ENCODE measurements at places on chromosomes 3 and 15. TPM values are rescaled to one million over a fixed set of nuclear protein-coding genes. Genes with fewer than 3 reads are reported as not detected.

Gene PLA2G4D
- polyA plus RNA-seq: not detected

Gene GABRB3
- polyA plus RNA-seq: not detected

Gene ONECUT1
- polyA plus RNA-seq: not detected

Gene DGKG
- polyA plus RNA-seq: not detected

Gene UROC1
- not detected for polyA plus RNA-seq

Gene NFKBIZ
- polyA plus RNA-seq: 23.1 TPM

Gene LHFPL4
- 0.06 TPM for polyA plus RNA-seq

Gene SH3GL3
- not detected for polyA plus RNA-seq

Gene DISP2
- 0.47 TPM for polyA plus RNA-seq

Gene C3orf70
- polyA plus RNA-seq: not detected

Gene C2CD4B
- polyA plus RNA-seq: not detected

Gene WDR49
- polyA plus RNA-seq: not detected

Gene C3orf49
- polyA plus RNA-seq: not detected

Gene BCL2A1
- 56.1 TPM for polyA plus RNA-seq

Gene GLDN
- not detected for polyA plus RNA-seq

Gene CTXND1
- polyA plus RNA-seq: not detected

All from naive B cell (primary cell).